ENCODE measurements at places on chromosomes 13 and 19.

GRCh38 chr13:23322353-23323336, 110.9 kb downstream of the SACS start:
- no peak for DNase-seq

GRCh38 chr13:24093047-24093446, 67.5 kb upstream of the SPATA13 start:
- DNase-seq = no peak

- no peak for DNase-seq
These were observed 388.9 kb downstream of the KCNRG start for GRCh38 chr13:50404116-50404515.

DNA sequence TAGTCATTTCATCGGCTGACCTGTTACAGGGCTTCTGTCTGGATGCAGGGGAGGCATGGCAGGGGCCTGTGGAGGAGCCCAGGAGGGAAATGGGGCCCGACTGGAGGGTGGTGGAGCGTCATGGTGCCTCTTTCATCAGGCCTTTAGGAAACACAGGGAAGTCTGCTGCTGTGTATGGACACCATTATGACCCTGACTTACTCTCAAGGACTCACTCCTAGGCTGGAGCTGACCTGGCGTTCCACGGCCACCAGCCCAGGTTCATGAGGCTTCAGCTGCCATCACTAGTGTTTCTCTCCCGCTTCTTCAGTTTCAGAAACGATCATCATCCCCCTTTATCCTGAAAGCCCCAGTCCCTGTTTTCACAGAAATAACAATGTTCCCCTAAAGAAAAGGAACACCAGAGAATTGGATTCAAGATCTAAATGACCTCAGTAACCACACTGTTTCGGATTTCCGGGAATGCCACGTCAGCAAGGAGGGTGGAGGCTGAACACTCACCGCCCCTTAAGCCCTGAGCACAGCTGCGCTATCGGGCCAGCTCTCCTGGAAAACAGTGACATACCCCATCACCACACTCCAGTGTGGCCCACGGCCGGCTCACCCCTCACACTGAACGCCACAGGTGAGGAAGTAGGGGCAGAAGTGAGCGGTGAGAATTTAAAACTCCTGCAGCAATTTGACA, 67.6 kb downstream of the SOX1 start:
- no peak for DNase-seq

- no peak for DNase-seq
These were observed 2.9 kb downstream of the FUT5 start for GRCh38 chr19:5867201-5868136.

GRCh38 chr19:52170304-52170703, 1.1 kb downstream of the ZNF836 start:
- DNase-seq = no peak

Measured in cardiac fibroblast (primary cell).